ENCODE measurements at places on chromosomes 5 and 9.

- DNase-seq, result peak; percentile 84
These were observed 4.6 kb downstream of the CSF1R start for GRCh38 chr5:150081541-150082283.

- no peak for DNase-seq
These were observed 463.4 kb downstream of the ZNF608 start for GRCh38 chr5:124283031-124283430.

- DNase-seq, result no peak
These were observed 535.7 kb upstream of the ACO1 start for GRCh38 chr9:31848505-31849285.

- no peak for DNase-seq
These were observed 87.6 kb downstream of the ERP44 start for GRCh38 chr9:100011062-100011681.

DNA sequence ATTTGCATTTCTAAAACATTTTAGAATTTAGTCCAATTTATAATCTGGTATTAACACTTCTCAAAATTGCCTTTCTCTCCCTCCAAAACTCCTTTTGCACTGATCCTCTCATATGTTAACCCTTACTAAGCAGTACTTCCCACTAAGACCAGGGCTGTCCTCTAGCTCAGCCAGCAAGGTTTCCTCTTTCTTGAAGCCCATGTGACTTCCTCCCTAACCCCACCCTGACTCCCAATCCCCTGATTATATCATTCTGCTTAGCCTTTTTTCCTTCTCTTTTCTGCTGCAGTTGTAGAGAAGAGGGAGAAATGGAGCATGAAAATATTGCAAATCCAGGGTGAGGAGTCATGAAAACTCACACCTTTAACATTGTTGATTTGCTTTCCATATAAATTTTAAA is 241.7 kb downstream of the MCTP1 start:
- DNase-seq, result no peak

DNA sequence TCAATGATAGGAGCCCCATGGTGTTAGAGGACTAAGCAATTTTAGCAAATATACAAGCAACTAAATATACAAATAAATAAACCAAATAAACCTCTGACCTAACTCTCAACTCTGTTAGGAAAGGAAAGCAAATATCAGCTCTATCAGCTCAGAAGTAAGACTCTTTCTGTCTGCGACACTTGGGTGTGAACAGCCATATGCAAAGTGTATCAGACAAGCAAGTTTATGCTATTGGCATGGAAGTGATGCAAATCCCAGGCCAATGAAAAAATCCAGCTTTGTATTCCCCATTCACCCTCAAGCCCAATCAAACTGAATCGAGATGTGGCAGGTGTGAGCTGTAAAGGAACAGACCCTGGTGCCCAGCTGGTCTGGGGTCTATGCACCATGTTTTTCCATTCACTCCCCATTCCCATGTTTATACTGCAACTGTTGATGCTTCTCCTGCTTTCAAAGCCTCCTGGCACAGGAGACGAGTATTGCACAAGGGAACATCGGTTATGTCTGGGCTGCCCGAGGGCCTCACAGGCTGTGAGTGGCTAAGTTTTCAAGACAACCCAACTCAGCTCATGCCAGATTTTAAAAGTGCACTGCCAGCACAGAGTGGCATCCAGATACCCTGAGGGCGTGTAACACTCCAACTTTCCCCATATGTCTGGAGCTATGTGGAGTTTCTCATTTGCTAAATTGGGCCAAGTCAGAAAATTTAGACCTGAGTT is 73.1 kb downstream of the FEM1C start:
- DNase-seq, result no peak

DNA sequence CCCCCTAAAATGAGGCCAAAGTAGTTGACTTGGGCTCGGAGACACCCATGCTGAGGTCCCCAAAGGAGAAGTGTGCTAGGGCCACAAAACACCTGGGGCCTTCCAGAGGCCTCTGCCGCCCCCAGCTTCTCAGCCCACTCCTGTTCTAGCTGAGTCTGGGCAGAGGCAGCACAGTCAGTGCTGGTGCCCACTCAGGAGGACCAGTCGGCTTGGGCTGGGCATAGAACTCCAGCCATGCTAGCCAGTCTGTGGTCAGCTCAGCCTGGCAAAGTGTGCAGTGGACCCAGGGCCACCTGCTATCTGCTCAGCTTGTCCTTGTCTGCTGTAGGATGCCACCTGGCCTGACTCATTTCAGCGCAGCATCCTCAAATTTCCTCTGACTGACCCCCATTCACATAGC is 254.6 kb downstream of the FSTL4 start:
- no peak for DNase-seq

DNA sequence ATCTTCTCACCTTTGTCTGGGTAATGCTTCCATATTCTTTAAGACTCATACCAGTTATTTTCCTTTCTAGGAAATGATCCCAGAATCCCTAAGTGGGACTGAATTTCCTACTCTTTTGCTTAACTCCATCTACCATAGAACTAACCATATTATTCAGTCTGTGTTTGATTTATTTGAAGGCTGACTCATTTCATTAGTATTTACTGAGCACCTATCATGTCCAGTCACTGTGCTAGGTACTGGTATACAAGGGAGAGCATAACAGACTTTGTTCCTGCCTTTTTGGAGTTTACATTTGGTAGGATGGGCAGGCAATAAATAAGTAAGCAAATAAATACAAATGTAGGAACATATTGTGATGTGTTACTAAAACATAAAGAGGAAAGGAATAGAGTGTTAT is 4.3 kb downstream of the NPR2 start:
- no peak for DNase-seq

Measured in femur (tissue), 1 donor.